ENCODE measurements at places on chromosomes 2 and 18.

GRCh38 chr18:27785815-27786471, 391.0 kb downstream of the CDH2 start:
- DNase-seq, result no peak

- DNase-seq, result no peak
These were observed 64.8 kb downstream of the CDCA7 start for GRCh38 chr2:173419506-173419905.

- no peak for DNase-seq
These were observed 140.6 kb upstream of the DNMT3A start for GRCh38 chr2:25482341-25482740.

GRCh38 chr2:74873012-74873665, 39.2 kb downstream of the HK2 start:
- no peak for DNase-seq

DNA sequence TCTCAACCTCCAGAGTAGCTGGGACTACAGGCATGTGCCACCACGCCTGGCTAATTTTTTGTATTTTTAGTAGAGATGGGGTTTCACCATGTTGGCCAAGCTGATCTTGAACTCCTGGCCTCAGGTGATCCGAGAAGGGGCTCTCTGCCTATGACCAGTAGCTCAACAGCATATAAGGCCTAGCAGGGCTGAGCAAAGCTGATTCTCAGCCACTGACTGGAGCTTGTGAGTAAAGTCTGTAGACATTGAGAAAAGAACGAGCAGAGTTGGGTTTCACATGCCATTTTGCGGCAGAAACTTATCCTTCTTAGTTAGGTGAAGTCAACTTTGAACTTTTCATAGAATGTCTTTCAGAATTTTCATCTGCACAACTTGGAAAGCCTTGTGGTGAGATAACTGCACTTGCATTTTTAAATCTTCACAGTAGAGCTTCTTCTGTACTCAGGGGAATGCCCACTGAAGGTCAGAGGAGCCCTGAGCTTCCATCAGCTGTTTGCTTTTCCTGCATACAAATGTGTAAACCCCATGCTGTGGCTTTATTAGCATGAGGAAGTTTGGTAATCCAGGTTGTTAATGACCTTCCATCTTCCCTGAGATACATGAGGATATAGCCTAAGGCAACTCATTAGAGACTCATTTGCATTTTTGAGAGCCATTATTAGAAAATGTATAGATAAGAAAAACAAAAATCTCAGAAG, 602.4 kb downstream of the METTL4 start:
- DNase-seq, result no peak

DNA sequence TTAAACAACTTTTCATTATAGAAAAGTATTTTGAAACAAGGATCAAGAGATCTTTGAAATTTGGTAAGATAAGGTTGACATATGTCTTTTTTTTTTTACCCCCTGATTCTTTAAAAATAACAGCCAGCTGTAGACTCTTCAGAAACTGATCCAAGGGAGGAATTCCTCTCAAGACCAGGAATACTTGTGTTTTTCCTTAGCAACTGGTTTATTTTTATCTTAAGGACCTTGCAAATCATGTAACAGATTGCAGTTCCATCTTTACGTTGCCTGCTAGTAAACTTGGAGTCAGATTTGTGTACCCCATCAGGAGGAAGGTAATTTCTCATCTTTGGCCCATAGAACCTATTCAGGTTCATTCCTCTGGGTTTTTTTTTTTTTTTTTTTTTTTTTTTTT, 71.6 kb downstream of the BOLA3 start:
- no peak for DNase-seq

All from AG04450 (cell line).